ENCODE measurements at places on chromosomes 3 and 15.
A peak's percentile ranks its signal among the peaks of the same experiment; 100 is the strongest.

GRCh38 chr3:187107989-187108388 is 31.3 kb downstream of the RPL39L start:
- DNase-seq, result no peak

- DNase-seq, result peak; percentile 79
Observed at GRCh38 chr3:50274371-50275104, 4.3 kb upstream of the LSMEM2 start.

GRCh38 chr15:70101459-70102113 is 3.9 kb upstream of the TLE3 start:
- DNase-seq, result peak; percentile 95

- no peak for DNase-seq
Observed at GRCh38 chr15:41780266-41780665, 6.0 kb downstream of the MAPKBP1 start.

- no peak for DNase-seq
Observed at GRCh38 chr3:109707617-109708016, 370.3 kb upstream of the DPPA4 start.

DNA sequence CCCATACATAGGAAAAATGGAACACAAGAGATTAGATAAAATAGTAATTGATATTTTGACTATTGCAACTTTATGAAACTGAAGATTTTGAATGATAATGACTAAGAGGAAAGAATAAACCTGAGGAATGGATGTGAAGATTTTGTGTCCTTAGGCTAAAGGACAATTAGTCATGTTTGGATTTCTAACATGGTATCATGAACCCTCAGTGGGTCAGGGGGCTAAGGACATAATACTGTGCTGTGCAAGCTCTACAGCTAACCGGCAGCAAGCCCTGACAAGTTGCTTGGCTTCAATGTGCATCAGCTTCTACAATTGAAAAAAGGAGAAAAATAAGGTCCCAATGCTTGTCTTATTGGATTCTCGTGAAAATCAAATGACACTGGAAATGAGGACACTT is 491.0 kb downstream of the MECOM start:
- no peak for DNase-seq

GRCh38 chr15:72342385-72342784 is 22.4 kb upstream of the CELF6 start:
- DNase-seq, result peak; percentile 25

- DNase-seq, result no peak
Observed at GRCh38 chr3:127615631-127616305, 13.2 kb upstream of the PODXL2 start.

Data from hematopoietic multipotent progenitor cell treated with erythropoietin and hydrocortisone succinate and interleukin-3 and kit ligand, for 8 days (in vitro differentiated cells).